Stimulated activated CD4-positive, alpha-beta T cell treated with anti-CD3 and anti-CD28 coated beads, Interleukin-4, amount 100 ng/mL, for 24 hours (primary cell): ENCODE measurements at places on chromosomes 7 and 10.

DNA sequence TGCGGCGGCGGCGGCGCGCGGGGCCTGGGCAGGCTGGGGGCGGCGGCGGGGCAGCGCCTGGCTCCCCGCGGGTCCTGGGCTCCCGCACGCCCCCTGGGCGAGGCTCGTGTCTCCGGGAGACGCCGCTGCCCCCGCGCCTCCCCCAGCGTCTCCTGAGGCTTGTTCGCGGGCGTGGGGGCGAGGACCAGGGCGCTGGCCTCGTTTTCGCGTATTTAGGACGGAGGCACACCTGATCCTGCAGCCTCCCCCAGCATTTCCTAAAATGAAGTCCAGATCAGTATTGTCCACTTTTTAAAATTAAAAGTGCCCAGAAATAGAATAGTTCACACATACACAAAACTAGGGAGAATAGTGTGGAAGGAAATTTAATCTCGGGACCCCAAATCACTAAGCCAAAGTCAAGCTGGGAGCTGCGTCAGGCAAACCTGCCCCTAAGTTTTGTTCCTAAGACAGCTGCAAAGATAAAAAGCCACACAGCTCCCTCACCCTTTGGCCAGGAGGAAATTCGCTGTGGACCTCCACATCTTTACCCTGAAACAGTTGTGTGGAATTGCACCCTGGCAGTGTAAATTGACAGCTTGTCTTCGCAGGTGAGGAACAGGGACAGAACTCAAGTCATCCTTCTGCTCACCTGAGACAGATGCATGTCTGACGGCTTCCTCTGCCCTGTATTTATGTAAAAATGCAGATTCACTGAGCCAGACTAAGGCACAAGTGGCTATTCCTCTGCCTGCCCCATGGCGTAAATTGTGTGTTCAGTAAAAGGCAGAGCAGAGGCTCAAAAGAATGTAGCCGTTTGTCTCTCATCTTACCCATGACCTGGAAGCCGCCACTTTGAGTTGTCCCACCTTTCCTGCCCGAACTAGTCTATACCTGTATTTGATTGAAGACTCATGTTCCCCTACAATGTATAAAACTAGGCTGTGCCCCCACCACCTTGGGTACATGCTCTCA is 740 bp downstream of the GALNT11 start:
- DNase-seq = no peak

GRCh38 chr10:16586358-16587138 is 64.9 kb upstream of the C1QL3 start:
- no peak for DNase-seq

DNA sequence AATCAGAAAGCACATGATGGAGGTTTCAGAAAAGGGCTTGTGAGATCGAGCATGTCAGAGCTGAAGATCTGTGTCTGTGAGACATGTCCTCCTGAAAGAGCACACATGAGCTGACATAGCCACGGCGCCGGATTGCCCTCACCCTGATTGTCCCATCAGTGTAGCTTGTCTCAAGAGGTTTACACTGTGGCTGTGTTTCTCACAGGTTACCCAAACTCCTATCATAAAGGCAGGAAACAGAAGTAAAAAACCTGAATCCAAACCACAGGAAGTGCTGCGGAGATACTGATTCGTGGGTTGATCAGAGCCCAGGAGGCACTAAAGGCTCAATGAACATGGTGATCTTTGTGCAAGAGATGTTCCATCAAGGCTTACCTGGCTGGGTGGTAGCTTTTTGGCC is 3.9 kb upstream of the ATP6V0E2 start:
- no peak for DNase-seq

DNA sequence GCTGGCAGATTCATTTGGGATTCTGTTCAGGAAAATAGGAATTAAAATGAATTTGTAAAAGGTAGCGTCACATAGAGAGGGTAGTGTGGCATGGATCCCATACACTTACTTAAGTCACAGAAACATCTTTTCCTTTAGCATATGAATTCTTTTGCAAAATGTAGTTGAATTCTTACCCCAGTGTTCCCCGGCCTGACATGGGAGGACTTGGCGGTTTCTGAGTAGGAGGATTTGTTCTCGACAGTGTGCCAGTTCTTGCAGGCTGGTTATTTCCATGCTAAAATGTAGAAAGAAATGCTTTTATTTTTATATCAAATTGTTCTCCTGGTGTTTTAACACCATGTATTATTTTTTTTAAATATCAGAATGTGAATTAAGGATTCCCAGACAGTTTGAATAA is 72.6 kb downstream of the PDSS1 start:
- no peak for DNase-seq

GRCh38 chr7:128091106-128091505 is 59.9 kb upstream of the LRRC4 start:
- DNase-seq = no peak

DNA sequence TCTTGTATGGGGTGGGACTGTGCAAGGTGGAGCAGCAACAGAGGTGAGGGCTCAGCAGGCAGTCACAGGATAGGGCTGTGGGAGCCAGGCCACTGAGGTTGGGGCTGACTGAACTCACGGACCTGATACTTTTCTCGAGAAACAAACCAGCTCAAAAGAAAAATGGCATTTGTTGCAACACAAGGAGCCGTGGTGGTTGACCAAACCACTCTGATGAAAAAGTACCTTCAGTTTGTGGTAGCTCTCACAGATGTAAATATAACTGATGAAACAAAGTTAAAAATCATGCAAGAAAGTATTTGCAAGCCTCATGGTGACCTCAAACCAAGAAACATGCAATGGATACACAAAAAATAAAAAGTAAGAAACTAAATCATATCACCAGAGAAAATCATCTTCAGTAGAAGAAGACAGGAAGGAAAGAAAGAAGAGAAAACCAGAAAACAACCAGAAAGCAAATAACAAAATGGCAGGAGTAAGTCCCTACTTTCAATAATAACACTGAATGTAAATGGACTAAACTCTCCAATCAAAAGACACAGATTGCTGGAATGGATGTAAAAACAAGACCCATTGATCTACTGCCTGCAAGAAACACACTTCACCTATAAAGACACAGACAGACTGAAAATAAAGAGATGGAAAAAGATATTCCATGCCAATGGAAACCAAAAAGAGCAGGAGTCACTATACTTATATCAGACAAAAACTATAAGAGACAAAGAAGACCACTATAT is 48.9 kb upstream of the DUSP5 start:
- no peak for DNase-seq

DNA sequence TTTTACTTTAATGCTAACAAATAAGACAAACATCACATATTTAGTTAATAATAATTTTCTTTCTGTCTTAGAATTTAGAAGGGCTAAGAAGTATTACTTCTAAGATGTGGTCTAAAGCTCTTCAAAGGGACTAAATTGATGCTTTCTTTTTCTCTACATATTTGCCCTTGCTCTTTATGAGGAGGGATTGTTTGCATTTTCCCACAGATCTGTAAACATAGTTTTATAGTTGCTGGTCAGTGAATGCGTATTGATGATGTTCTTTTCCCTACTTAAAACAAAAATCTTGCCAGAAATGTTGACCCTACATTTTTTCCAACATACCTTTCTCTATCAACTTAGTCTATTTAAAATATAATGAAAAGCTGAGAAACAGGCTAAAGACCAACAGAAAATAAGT is 372.4 kb upstream of the LRGUK start:
- no peak for DNase-seq

DNA sequence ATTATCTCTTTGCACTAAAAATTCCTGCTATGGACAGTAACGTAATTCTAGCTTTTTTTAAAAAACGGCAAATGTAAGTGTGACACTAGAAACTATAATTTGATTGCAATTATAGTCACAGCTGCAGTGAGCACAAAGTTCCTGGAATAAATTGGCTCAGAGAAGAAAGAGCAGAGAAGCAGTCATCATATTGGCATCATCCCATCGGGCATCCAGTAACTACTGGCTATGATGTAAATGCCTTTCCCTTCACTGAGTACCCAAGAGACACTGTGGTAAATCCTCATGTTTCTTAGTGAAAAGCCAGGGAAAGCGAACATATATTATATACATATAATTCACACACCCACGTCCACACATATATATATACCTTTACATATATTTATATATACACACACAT is 43.6 kb downstream of the PIP4K2A start:
- no peak for DNase-seq

GRCh38 chr7:132225216-132226030 is 350.8 kb downstream of the PLXNA4 start:
- no peak for DNase-seq

GRCh38 chr7:82015751-82016150 is 245.9 kb upstream of the HGF start:
- no peak for DNase-seq
